HS-27A (cell line): ENCODE measurements at places on chromosomes 3 and 15.

- DNase-seq, result peak; percentile 7
Measured at GRCh38 chr3:161423911-161424522, 52.7 kb upstream of the SPTSSB start.

GRCh38 chr3:191141728-191142127 lies 57.3 kb upstream of the OSTN start:
- peak; percentile 68 for DNase-seq

GRCh38 chr3:30602946-30603345 lies 3.5 kb upstream of the TGFBR2 start:
- DNase-seq, result no peak

DNA sequence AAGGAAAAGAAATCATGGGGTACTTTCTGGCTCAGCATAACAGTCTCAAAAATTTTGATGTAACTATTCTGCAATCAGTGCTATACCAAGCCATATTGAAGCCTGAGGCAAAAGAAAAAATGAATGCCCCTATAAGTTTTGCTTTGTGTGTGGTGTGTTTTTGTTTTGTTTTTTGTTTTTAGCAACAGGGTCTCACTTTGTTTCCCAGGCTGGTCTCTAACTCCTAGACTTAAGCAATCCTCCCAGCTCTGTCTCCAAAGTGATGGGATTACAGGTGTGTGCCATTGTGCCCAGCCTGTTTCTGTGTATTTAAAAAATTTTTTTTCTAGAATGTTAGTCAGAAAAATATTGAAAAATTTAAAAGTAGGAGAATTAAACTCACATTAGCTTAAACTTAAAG lies 93.2 kb downstream of the ZNF280D start:
- DNase-seq, result no peak

GRCh38 chr3:29137601-29138000 lies 143.3 kb upstream of the RBMS3 start:
- no peak for DNase-seq

- no peak for DNase-seq
Measured at GRCh38 chr3:145865399-145866018, 295.5 kb downstream of the PLOD2 start.

GRCh38 chr3:160170409-160171370 lies 54.5 kb upstream of the C3orf80 start:
- DNase-seq, result no peak

GRCh38 chr3:68249265-68249664 lies 594.9 kb upstream of the SUCLG2 start:
- DNase-seq, result no peak

DNA sequence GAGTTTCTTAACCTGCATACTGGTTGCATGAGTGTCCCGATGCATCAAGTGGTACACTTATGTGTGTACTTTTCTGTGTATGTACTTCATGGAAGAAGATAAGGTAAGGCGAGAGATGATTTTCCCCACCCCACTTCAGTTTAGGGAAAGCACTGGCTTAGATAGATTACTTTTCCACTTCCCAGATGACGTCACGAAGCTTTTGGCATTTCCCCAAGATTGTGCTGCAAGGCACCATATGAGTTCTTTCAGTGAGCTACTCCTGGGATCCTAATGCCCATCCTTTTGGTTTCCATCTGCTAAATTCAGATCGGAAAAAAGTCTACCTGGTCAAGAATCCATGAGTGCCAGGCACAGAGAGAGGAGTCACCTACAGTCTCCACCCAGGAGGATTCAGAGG lies 4.5 kb downstream of the IL17RB start:
- no peak for DNase-seq

DNA sequence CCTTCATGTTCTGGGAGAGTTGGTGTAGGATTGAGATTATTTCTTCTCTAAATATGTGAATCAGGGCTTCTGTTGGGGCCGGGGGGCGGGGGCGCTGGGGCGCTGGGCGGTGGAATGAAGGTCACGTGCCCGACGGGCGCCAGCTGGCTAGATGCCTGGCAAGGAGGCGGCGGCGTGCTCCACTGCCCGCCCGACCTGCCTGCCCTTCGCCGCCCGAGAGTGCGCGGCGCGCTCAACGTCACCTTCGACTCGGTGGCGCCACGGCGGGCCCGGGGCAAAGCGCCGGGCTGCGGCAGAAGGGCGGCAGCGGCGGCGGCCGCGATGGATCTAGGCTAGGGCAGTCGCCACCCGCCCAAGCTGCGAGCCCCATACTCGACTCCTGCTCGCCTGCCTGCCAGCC lies 47.0 kb upstream of the LHFPL4 start:
- no peak for DNase-seq
